MCF 10A (cell line): ENCODE measurements at places on chromosomes 6 and 20.

DNA sequence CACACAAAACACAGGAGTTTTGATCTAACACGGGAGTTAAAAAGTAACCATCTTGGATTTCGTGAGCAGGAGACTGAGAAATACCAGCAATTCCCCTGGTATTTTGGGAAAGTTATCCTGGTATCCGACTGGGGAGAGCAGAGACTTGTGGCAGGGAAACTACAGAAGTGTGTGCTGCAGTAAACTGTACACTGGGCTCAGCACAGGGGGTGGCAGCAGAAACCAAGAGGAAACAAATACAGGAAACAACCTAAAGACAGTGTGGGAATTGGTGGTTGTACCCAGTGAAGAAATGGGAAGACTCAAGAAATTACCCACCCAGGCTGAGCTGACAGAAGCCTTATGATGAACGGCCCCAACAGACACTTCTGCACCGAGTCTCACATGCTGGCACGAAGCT, 109.8 kb downstream of the CHD6 start:
- DNase-seq = no peak

DNA sequence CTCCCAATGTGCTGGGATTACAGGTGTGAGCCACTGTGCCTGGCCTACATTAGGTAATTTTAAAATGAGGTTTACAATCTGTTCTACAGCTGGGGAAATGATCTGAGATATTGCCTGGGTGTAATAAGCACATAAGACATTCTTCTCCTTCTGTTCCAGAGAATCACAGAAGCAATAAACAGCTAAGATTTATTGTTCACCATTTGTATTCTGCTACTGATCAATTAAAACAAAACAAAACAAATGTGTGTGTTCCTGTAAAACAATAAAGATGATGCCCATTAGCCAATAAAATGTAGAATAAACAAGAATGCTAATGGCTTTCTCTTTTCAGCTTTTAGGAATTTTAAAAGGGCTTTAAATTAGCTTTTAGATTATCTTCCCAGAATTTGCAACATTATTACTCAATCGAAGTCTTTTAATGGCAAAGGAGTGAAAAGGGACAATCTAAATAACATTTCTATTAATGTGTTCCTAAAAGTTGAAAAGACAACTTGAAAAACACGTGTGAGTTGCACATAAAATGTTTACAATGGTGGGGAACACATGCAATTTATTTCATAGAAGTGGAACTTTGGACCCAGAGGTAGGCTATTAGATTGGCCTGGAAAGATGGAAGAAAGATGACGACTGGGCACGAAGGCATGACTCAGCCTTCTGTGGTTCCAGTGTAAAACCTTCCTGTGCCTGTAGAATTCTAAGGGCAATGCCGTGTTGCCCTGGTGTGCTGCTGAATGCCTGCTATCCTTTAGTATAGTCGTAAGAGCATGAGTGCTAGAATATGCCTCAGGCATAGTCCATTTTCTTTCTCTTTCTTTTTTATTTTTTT, 29.0 kb upstream of the DEK start:
- peak; percentile 27 for DNase-seq

DNA sequence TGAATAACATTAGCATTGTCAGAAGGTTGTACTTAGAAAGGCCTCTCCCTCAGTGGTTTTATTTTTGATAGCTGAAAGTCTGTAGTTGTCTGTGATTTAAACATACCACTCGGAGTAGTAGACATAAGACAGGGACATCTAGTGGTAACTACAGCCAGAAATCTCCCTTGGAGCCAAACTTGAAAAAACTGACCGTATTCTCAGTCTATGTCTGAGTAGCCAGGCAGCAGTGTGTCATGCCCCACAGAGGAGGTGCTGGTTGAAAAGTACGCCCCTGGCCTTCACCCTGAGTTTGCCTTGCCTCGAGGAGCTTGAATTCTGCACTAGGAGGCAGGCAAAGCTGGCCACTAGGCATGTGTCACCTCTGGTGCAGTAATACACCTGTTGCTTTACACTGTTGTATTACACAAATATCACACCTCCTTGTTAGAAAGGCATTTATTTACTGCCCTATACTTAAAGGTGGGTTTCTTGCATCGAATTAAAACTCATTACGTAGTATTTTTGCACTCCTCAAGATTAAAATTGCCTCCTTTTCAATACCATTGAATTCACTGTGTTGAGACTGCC, 20.8 kb downstream of the ZBTB2 start:
- no peak for DNase-seq

DNA sequence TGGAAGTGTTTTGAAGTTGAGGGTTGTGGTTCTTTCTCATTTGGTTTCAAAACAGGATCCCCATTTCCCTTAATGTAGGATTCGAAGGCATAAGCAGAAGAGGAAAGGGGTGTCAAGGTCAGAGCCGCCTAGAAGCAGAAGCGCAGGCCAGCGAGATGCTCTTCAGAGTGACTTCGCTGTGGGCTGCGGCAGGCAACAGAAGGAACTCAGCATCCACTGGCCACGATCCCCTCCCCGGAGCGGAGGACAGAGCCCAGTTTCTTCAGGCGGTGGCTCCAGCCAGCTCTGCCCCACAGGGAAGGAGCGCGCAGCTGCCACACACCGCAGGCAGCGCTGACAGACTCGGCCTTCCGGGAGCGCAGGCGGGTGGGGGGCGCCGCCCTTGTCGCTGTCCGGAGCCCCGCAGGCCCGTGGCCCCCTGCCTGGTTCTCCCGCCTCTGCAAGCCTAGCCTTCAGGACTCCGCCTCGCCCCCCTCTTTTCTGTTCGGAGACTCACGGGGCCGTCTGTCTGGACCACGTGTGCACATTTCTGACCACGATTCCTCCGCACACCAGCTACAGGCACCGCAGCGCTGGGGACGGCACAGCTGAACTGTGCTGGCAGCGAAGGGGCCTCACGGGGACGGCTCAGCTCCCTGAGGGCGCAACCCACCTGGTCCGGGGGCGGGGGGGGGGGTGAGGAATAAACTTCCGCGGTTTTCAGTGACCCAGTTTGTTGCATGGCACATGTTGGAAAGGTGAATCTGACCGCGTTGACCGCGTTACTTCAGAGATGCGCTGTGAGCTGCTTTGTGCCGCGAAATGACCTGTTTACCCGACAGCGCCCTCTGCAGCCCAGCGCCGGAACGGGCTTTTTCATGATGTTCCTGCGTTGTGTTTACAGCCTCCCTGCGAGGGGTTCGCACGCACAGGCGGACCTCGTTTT, 26.1 kb downstream of the TTLL2 start:
- DNase-seq = peak; percentile 36

- DNase-seq = no peak
Observed at GRCh38 chr6:19833947-19834346, 3.2 kb upstream of the ID4 start.

- DNase-seq = peak; percentile 36
Observed at GRCh38 chr20:44464514-44464913, 11.2 kb upstream of the TTPAL start.

- no peak for DNase-seq
Observed at GRCh38 chr6:37617073-37617472, 80.6 kb downstream of the MDGA1 start.

DNA sequence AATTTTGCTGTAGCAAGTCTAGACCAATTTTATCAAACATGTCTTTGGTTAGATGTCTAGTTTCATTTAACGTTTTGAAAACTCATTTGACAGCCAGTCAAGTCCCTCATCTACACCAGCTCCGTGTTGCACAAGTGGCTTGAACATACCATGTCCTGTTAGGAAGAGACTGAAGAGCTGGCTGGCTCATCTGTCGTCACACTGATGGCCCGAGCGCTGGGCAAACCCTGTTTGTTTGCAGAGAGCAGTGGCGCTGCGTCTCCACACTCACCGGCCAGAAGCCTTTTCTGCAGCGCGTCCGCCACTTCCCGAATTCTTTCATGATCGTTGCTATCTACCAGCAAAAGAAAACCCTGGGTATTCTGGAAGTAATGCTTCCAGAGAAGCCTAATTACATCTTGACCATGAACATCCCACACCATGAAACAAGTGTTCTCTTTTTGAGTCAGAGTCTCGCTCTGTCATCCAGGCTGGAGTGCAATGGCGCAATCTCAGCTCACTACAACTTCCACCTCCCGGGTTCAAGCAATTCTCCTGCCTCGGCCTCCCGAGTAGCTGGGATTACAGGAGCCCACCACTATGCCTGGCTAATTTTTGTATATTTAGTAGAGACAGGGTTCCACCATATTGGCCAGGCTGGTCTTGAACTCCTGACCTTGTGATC, 10.7 kb upstream of the TCFL5 start:
- DNase-seq = no peak
